Thoracic aorta endothelial cell (primary cell): ENCODE measurements at places on chromosomes 16 and 17. TPM values are rescaled to one million over a fixed set of nuclear protein-coding genes. Genes with fewer than 3 reads are reported as not detected.

The CCL1 gene
- not detected in 2 replicates for total RNA-seq

The CTRB1 gene
- total RNA-seq, result not detected in 2 replicates

The CACNA1H gene
- total RNA-seq, result under 0.01 TPM in 1 of 2 replicates, not detected in the other

The UMOD gene
- total RNA-seq, result not detected in 2 replicates

The CX3CL1 gene
- 0.27 and 1.7 TPM in 2 replicates for total RNA-seq

The KCNJ16 gene
- under 0.01 and 0.13 TPM in 2 replicates for total RNA-seq

The SHCBP1 gene
- total RNA-seq, result 54.8 and 68.9 TPM in 2 replicates

The KRT24 gene
- total RNA-seq, result not detected in 2 replicates

The EPOP gene
- 3.7 and 5.8 TPM in 2 replicates for total RNA-seq

The OTOP3 gene
- not detected in 2 replicates for total RNA-seq

The BCKDK gene
- 42.0 and 51.4 TPM in 2 replicates for total RNA-seq

The USP43 gene
- total RNA-seq, result 0.13 and 0.22 TPM in 2 replicates

The NOD2 gene
- 0.27 and 0.29 TPM in 2 replicates for total RNA-seq
